ENCODE measurements at places on chromosomes 4 and X.

- DNase-seq, result no peak
Measured at GRCh38 chrX:106932492-106932923, 12.3 kb downstream of the CLDN2 start.

GRCh38 chr4:104015680-104016079 is 295.9 kb upstream of the TACR3 start:
- no peak for DNase-seq

DNA sequence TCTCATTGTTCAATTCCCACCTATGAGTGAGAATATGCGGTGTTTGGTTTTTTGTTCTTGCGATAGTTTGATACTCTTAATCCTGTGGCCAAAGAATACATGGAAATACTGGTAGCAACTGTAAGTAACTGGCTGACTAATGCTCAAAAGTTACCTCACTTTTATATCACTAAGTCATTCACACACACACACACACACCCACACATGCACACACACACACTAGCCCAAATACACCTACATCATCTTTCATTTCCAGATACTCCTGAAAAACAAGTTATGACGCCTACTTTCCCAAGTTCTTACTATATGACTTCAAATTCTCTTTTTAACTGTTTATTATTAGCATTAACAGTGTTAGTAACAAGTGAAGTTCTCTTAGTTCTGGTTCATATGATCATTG is 101.3 kb downstream of the DCHS2 start:
- DNase-seq, result no peak

GRCh38 chrX:24294619-24295018 is 19.2 kb downstream of the SUPT20HL2 start:
- DNase-seq, result no peak

- DNase-seq, result no peak
Measured at GRCh38 chr4:58543465-58543864, 1433.3 kb upstream of the IGFBP7 start.

GRCh38 chrX:43615660-43616059 is 40.4 kb upstream of the MAOA start:
- no peak for DNase-seq

DNA sequence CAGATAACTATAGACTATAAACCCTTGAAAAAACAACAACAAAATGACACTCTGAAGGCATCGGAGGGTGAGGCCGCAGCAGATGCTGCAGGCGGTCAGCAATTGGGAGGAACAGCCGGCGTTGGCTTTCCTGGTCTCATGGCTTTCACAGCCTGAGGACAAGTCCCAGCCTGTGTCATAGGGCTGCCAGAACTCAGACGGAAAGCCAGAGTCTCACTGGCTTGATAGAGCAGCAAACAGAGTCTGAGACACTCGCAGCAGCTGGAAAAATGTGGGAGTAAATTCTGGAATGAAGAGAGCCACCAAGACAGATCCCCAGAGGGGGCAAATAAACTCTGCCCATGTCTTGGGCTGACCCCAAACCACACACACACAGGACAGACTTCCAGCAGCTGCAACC is 86.3 kb downstream of the PPP2R2C start:
- DNase-seq, result no peak

DNA sequence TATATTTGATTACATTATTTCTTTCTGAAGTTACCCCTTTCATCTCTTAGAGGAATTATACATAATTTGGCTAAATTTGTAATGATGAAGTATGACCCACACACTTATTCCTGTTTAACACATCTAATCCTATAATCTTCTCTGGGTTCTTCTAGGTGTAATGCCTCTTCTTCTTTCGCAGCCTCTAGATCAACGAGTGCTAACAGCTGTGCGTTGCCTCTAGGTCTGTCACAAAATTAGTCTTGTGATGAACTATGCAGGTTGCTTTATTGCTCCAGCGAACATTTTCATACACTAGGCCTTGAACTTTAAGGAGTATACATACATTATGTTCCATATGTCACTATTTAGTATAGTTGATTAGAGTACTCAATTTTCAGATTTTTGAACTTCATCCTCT is 89.9 kb downstream of the TTC29 start:
- no peak for DNase-seq
